ENCODE measurements at places on chromosomes 16 and 17.
A peak's percentile ranks its signal among the peaks of the same experiment; 100 is the strongest.

GRCh38 chr16:29848420-29849297, 14.4 kb downstream of the CDIPT start:
- peak; percentile 62 for DNase-seq

- no peak for DNase-seq
Observed at GRCh38 chr16:66746682-66747081, 4.7 kb downstream of the DYNC1LI2 start.

DNA sequence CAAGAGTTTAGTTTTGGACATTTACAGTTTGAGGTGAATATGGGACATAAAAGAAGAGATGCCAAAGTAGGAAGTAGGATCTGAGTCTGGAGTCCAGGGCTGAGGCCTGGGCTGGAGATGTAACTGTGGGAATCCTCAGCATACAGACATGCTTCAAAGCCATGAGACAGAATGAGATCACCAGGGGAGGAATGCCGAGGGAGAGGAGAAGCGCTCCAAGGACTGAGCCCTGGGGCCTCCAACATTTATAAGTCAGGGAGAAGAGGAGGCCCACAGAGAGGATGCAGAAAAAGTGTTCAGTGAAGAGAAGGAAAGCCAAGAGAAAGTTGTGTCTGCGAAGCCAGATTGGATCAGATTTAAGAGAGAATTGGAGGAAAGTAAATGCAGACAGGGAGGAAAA, 277.5 kb upstream of the MYOCD start:
- no peak for DNase-seq

DNA sequence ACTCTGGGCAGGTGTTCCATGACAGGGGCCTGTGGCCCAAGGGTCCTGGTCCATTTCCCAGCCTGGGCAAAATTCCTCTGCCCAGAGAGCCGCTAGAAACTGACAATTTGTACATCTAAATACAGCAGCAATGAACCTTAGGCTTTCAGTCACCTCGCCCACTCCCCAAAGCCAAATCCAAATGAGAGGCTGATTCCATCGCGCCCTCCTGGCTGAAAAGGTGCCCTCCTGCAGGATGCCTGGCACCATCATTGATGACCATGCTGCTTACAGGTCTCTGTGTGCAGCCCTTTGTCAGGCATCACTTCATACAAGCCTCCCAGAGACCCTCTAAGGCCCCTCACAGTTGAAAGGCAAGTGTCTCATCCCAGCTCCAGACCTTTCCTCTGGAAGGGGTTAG, 114.7 kb downstream of the C16orf78 start:
- DNase-seq = no peak

GRCh38 chr16:49914657-49915056, 58.7 kb upstream of the ZNF423 start:
- DNase-seq = no peak

- DNase-seq = no peak
Observed at GRCh38 chr17:7382901-7383300, 2.0 kb downstream of the TNK1 start.

DNA sequence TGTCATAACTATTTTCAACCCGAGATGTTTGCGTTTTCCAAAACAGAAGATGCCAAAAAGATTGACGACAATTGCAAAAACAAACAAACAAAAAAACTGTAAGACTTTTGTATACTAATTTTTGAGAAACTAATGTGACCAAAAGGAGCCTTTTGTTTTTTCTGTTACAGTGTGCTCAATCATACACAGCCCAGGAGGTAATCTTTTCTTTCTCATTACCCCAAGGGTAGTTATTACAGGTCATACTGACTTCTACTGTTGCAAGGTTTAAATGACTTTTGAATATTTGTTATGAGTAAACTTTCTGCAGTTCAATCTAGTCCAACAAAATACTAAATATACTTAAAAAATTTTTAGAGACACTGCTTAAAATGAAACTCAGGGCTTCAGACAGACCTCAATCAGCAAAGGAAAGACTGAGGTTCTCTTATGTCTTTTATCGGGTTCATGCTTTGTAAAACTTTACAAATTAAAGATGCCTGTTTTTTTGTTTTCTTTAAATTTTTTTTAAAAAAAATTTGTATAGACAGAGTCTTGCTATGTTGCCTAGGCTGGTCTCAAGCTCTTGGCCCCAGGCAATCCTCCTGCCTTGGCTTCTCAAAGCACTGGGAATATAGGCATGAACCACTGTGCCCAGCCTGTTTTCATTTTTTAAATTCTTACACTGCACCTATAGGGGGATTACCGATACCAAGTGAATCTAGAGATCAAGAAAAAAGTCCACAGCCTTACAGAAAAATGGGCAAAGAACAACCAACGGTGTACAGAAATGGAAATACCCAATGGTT, 47.6 kb downstream of the SPOP start:
- no peak for DNase-seq

Measured in midbrain (tissue), 1 donor.